RWPE2 (cell line): ENCODE measurements at places on chromosomes 1 and 21.

GRCh38 chr21:42352441-42353095 lies 1.8 kb upstream of the TFF2 start:
- no peaks in the 10 kb centered on the region for H3K36me3 ChIP-seq
- no peaks in the 10 kb centered on the region for H3K27me3 ChIP-seq
- H3K4me1 ChIP-seq = no peaks in the 10 kb centered on the region
- no peak for DNase-seq
- H3K4me3 ChIP-seq = no peak overlapping the region

GRCh38 chr1:17125756-17126237 lies 6.5 kb upstream of the PADI2 start:
- H3K36me3 ChIP-seq = no peaks in the 10 kb centered on the region
- no peak overlapping the region for H3K4me3 ChIP-seq
- H3K27ac ChIP-seq = peak overlapping the region; percentile 100
- H3K27me3 ChIP-seq = no peaks in the 10 kb centered on the region

DNA sequence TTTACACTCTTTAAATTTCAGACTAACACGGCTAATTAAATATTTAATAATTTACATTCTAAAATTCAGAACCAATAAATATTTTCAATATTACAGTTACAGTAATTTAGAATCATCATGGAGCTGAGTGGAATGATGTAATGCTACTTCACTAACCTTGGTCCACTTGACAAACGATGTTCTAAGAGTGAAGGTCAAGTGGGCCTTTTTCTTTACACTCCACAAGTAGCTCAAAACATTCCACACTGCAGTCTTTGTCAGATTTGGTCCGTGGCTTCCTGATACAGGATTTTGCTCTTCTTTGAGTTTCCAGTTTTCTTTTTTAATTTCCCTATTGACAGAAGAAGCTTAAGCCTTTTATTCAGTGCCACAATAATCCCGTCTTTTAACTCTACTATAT lies 164.6 kb upstream of the NRIP1 start:
- peaks cover 9% of the 10 kb centered on the region for H3K4me1 ChIP-seq
- H3K27ac ChIP-seq = no peak overlapping the region
- H3K4me3 ChIP-seq = no peak overlapping the region
- H3K27me3 ChIP-seq = no peaks in the 10 kb centered on the region
- no peaks in the 10 kb centered on the region for H3K36me3 ChIP-seq
- no peak for DNase-seq

GRCh38 chr21:33942426-33942825 lies 26.8 kb upstream of the ATP5PO start:
- no peaks in the 10 kb centered on the region for H3K27me3 ChIP-seq
- H3K27ac ChIP-seq = no peak overlapping the region
- H3K36me3 ChIP-seq = no peaks in the 10 kb centered on the region
- H3K4me1 ChIP-seq = peaks cover 15% of the 10 kb centered on the region
- H3K4me3 ChIP-seq = no peak overlapping the region

DNA sequence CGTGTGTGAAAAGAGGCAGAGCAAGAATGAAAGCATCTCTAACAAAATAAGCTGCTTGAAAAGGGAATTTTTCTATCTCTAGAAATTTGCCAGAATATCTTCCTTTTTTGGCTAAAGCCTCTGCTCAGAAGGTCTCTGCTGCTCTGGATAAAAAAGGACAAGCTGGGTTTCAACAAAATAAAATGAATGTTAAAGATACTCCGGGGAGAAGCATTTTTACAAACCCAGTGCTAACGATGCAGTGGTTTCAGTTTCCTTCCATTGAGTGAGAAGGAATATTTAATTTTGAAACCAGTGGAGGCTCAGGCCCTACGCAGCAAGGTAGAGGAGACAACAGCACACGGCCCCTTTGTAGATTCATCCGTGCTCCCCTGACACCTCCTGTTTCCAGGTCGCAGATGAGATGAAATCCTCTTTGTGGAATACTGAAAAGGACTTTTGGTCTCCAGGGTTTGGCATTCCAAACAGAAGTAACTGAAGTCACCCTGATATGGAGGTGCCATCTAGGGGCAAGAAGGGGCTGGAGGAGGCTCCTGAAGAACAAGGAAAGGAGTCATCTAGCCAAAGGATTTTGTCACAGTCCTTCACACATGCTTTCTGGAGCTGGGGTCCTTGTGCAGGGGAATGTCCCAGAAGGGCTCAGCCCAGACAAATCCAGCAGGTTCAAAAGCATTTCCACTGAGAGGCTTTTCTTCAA lies 65.7 kb upstream of the SYT6 start:
- no peaks in the 10 kb centered on the region for H3K36me3 ChIP-seq
- no peak for DNase-seq
- H3K4me3 ChIP-seq = no peak overlapping the region
- H3K27me3 ChIP-seq = no peaks in the 10 kb centered on the region
- no peaks in the 10 kb centered on the region for H3K4me1 ChIP-seq

DNA sequence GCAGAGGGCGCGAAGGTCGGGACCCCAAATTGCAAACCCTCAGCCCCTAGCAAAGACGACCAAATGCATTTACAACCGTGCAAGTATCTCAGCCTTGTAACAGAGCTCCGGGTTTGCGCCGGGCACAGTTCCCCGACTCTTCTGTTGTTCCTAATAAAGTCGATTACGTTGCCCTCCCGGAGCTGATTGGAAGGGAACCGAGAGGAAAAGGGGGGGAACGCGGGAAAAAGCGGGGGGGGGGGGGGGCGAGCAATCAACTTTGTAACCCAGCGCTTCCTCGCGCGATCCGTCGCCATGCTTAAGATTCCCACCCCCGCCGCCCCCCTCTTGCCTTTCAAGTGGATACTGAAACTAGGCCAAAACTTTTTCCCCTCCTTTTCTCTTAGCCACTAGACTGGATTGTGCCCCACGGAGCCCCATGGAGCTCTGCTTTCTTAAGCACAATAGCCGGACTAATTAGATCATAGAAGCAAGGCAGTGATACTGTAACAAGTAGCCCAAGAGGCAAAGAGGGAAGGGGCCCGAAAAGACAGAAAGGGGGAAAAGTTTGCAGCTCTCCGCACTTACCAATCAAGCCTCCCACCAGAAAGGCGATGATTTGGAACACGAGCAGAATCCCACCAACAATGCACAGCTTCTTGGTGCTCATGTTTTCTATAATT lies 565 bp downstream of the WLS start:
- H3K27ac ChIP-seq = peak overlapping the region; percentile 72
- peaks cover 27% of the 10 kb centered on the region for H3K4me1 ChIP-seq
- peak; percentile 71 for DNase-seq
- H3K4me3 ChIP-seq = peak overlapping the region; percentile 59

DNA sequence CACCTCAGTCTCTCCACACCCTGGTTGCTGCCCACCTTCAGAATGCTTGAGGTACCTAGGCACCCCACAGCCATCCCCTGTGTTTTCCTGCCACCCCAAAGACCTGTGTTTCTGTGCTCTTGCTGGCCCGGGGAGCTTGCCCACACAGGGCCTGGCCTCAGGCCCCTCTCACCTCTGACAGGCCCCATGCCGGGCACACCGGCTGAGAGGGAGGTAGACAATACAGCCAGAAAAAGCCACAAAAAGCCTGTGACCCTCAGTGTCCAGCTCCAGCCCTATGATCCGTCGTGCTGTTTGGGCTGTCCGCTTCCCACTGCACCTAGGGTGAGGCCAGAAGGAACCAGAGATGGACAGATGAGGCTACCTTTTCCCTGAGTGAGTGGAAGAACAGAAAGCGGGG lies 11.4 kb downstream of the SEMA6C start:
- no peak overlapping the region for H3K27ac ChIP-seq
- H3K4me3 ChIP-seq = no peak overlapping the region
- no peaks in the 10 kb centered on the region for H3K36me3 ChIP-seq
- H3K27me3 ChIP-seq = no peaks in the 10 kb centered on the region
- DNase-seq = no peak
- H3K4me1 ChIP-seq = no peaks in the 10 kb centered on the region

DNA sequence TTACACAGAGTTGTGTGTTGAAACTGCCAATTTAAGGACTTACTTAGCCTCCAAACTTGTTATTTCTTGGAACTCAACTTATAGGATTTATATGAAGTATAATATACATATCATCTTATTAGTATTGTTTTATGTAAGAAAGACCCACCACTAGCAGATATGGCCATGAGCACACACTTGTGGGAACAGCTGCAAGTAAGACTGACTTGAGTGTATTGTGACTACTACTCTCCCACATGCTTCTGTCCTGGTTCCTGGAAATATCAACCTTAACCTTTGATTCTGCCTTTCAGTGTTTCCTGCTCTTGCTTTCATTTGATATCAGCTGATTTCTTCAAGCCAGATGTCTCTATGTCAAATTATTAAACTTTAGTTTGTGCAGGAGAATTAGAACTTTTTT lies 175.3 kb downstream of the MAGI3 start:
- H3K36me3 ChIP-seq = no peaks in the 10 kb centered on the region; the same call in 1 of the 2 replicates
- no peak overlapping the region for H3K27ac ChIP-seq
- H3K27me3 ChIP-seq = no peaks in the 10 kb centered on the region
- H3K4me1 ChIP-seq = no peaks in the 10 kb centered on the region

GRCh38 chr1:213988507-213989001 lies 781 bp downstream of the PROX1 start:
- peak overlapping the region; percentile 36 for H3K4me3 ChIP-seq
- no peaks in the 10 kb centered on the region for H3K4me1 ChIP-seq
- DNase-seq = no peak
- H3K27ac ChIP-seq = no peak overlapping the region
- H3K36me3 ChIP-seq = no peaks in the 10 kb centered on the region

DNA sequence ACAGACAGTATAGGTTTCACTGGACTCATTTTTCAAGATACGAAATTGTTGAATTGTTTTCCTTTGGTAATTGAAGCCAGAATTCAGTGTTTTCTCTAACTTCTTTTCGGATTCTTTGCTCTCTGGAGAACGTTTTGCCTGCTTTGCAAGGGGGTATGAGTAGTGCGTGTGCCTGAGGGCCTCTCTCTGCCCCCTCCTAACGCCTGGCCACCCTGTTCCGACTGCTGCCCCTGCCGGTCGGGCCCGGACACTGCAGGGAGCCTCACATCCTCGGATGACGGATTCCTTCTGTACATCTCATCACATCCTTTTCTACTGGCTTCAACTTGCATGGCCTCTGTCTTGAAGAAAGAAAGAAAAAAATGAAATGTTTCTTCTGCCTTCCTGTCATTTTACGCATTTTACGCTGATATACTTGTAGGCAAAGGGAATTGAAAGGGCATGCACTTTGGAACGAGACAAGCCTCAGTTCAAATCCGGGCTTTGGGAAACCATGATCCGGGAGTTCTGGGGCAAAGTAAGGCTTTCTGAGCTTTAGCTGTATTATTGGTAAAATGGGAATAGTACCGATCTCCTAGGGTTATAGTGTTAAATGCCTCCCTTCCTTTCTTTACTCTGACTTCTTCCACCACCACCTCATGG lies 65.1 kb downstream of the DISC1 start:
- no peak overlapping the region for H3K27ac ChIP-seq
- no peaks in the 10 kb centered on the region for H3K27me3 ChIP-seq
- no peak overlapping the region for H3K4me3 ChIP-seq
- H3K36me3 ChIP-seq = no peaks in the 10 kb centered on the region
- no peaks in the 10 kb centered on the region for H3K4me1 ChIP-seq
- no peak for DNase-seq

- H3K27me3 ChIP-seq = no peaks in the 10 kb centered on the region
- DNase-seq = no peak
- no peak overlapping the region for H3K27ac ChIP-seq
- H3K4me3 ChIP-seq = no peak overlapping the region
- peaks cover 28% of the 10 kb centered on the region for H3K4me1 ChIP-seq
Observed at GRCh38 chr1:44033756-44034155, 2.5 kb upstream of the SLC6A9 start.

DNA sequence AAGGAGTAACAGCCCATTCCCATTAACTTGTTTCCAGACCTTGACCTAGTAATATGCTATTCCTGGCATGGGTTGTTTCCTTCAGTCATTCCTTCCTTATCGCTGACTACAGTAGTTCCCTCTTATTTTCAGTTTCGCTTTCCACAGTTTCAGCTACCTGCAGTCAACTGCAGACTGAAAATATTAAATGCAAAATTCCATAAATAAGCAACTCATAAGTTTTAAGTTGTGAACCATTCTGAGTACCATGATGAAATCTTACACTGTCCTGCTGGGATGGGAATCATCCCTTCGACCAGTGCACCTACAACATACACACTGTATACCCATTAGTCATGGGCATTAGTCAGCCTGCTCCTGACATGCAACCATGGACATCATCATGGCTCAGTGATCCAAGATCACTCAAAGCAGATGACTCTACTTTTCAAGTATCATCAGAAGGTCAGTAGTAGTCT lies 66.7 kb downstream of the CCDC30 start:
- H3K4me3 ChIP-seq = no peak overlapping the region
- no peaks in the 10 kb centered on the region for H3K36me3 ChIP-seq
- no peaks in the 10 kb centered on the region for H3K27me3 ChIP-seq
- H3K27ac ChIP-seq = no peak overlapping the region

DNA sequence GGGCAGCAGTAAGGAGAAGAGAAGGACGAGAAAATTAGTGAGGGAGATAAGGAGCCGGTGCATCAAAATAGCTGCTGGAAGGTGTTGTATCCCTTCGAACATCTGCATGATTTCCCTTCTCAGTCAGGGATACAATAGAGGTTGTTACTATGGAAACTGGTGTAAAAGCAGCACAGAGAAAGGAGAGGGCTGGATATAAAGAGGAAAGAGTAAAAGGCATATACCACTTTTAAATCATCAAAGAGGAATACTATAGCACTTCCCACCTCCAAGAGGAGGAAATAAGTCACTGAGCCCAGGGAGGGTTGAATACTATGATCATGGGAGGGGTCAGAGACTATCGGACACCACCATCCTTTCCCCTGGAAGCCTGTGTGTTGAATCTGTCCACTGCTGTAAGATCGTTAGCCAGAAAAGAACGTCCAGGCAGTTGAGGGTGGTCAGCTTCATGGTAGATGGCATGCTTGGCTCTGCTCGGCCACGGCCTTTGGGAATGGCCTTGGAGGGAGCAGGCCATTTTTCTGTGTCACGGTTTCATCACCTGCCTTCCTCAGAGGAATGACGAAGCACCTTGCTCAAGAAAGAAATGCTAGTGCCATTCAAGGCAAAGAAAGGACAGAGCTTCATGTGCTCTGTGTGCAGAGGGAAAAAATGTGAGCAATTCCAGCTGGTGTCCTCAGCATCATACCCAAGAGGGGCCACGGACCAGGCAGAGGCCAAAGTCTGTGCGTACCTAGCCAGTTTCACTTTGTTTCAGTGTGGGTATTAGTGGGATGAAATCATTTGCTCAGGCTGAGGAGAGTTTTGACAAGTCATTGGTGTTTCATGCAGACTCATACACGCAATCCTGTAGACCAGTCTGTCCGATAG lies 64.2 kb downstream of the IRF2BP2 start:
- H3K27ac ChIP-seq = no peak overlapping the region
- peaks cover 12% of the 10 kb centered on the region for H3K4me1 ChIP-seq
- H3K4me3 ChIP-seq = no peak overlapping the region
- H3K36me3 ChIP-seq = no peaks in the 10 kb centered on the region
- no peak for DNase-seq

GRCh38 chr1:32398401-32398800 lies 4.2 kb upstream of the BSDC1 start:
- no peaks in the 10 kb centered on the region for H3K36me3 ChIP-seq
- no peak overlapping the region for H3K4me3 ChIP-seq
- no peak for DNase-seq
